ENCODE measurements at places on chromosomes 3 and 15.

DNA sequence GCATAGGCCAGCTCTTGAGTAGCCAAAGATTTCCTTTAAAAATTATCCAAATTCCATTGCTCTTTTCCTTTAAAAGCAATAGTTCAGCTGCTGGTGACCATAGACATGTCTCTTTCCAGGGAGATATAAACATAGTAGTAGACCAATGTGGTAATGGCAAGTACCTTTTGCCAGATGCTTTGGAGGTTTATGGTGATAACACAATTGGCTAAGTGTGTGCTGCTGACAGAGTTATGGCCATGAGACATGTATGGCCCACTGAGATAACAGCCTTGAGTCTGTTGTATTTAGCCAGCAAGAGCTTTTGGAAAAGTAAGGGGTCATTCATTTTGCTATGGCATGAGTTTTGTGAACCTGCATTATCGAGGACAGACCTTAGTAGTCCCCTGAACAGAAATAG is 1146.8 kb downstream of the TUSC7 start:
- DNase-seq: no peak

DNA sequence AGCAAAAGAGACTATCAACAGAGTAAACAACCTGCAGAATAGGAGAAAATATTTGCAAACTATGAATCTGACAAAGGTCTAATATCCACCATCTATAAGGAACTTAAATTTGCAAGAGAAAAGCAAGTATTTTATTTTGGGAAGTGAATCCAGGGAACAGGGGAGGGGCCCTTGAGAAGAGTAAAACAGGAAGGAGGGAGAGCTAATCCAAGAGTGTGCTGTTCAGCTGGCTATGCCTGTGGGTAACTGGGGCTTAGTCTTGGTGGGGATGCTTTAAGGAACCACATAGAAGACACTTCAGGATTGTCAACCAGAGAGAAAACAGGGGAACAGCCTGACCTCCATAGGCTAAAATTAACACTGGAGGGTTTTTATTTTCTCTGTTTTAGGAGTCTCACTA is 3.9 kb upstream of the HHLA2 start:
- no peak for DNase-seq

- DNase-seq: no peak
Measured at GRCh38 chr15:79265167-79265566, 17.4 kb upstream of the ANKRD34C start.

DNA sequence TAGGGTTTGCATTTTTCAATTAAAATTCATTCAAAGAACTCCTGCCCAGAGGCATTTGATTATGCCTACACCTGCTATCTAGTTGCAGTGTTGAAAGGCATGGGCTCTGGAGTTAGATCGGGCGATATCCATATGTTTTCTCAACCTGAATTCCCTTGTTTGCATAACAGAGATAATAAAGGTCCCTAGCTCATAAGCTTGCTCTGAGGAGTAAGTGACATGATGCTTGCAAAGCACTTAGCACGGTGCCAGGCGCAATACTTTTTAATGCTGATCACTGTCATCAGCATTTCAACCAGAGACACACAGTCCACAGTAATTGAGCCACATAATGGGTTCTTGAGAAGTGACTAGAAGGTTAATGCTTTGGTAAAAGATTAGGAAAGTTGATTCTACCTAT is 106.3 kb upstream of the SAMMSON start:
- DNase-seq: peak; percentile 2

DNA sequence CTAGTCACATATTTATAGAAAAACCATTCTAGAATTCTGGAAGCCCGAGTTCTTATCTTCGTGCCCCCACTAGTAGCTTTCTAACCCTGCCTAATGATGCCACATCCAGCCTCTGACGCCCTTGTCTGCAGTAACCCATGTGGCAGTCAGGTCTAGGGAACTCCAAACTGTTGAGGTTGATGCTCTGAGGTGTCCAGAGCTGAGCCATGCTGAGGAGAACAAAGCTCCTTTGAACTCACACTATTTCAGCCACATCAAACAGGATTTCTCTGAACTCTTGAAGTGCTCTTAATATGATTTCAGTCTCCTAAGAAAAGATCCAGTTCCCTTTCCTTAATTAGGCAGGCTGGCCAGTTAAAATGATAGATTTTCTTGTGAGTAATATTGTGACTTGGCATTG is 150.5 kb upstream of the ST8SIA2 start:
- no peak for DNase-seq

DNA sequence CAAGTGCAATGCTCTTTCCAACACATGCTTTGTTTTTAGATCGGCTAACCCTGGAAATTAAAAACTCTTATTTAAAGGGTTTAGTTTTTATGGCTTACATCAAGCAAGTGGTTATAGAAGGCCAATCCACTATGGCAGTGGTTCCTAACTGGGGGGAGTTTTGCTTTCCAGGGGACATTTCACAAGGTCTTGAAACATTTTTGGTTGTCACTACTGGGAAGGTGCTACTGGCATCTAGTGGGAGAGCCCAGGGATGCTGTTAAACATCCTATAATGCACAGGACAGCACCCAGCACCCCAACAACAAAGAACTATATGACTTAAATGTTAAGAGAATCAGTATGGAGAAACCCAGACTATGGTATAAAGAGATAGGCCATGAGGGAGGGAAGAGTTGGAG is 439.0 kb downstream of the NTRK3 start:
- DNase-seq: no peak

- no peak for DNase-seq
Measured at GRCh38 chr15:38297623-38298388, 45.2 kb downstream of the SPRED1 start.

DNA sequence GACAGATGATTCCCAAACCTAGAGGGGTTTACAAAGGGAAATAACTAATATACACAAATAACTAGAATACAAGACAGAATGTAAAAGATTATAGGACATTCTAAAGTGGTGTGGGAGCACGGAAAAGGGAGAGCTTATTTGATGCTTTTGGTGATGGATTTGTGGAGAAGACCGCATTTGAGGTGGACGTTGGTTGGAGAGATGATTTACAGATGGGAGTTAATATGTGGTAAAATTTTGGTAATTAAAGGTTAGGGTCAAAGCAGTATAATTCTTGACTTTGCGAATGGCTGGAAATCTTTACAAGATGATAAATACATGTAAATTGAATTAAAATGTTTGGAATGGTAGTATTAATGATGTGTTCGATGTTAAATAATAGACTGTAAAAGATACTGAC is 1.2 kb downstream of the KNL1 start:
- DNase-seq: no peak

DNA sequence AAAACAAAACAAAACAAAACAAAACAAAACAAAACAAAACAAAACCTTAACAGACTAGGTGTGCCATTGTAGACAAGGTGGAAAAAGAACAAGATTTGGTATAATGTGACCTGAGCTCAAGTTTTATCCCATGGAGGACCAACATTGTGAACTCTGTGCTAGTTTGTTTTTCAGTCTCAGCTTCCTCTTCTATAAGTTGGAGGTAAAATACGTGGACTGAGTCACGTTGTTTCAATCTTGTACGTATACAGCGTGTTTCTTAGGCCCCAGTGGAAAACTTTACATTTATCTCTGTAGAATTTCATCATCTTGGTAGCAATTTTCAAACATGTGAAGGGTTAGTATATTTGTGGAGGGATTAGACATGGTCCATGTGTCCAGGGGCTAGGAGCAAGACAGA is 261.6 kb downstream of the CD47 start:
- no peak for DNase-seq

DNA sequence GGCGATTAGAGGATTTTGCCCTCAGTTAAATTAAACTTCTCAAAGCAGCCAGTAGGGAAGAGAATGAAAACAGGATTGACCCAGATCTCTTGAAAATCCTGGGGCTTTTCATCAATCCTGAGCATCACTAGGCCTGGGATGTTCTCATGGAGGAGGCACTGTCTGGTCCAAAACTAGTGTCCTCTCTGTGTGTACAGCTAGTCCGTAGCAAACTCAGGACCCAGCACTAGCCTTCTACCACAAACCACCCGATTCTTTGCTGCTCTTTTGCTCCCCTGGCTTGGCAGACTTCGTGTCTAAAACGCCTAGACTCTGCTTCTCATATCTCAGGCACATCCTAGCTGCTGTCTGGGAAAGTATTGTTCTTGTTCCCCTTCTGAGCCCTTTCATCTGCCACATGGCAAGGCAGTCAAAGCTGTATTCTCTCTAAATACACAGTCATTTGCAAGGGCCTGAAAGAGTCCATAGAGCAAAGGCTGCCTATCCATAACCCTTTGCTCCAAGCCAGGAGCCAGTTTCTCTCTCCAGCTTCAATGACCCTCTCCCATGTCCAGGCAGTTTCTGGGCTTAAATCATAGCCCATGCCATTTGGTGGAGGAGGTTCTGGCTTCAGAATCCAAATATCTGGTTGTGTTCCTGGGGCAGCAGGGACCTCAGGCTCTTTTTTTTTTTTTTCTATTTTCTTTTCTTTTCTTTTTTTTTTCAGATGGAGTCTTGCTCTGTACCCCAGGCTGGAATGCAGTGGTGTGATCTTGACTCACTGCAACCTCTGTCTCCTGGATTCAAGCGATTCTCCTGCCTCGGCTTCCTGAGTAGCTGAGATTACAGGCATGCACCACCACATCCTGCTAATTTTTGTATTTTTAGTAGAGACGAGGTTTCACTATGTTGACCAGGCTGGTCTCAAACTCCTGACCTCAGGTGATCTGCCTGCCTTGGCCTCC is 52.4 kb downstream of the CDC25A start:
- DNase-seq: no peak

DNA sequence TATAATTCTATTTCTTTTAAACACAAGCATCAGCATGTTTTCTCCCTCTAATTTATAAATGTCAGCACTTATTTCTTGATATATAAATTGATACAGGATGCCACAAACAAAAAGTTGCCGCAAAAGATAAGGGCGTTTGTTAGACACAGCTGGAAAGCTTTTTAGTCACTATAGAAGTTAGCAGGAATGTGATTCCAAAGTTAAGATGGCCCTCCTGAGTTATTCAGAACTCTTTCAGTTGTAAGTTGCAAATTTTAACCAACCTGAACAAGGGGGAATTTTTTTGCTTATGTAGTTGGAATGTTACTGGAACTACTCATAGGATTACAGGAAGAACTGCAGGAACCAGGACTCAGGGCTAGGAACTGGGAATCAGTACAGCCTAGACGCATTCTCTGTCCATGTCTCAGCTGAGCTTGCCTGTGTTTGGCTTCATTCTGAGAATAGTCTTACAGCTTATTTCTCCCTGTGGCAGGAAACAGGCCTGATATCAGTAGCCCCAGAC is 166.3 kb downstream of the VGLL4 start:
- DNase-seq: peak; percentile 26

GRCh38 chr3:124676236-124676635 is 54.0 kb upstream of the UMPS start:
- no peak for DNase-seq

DNA sequence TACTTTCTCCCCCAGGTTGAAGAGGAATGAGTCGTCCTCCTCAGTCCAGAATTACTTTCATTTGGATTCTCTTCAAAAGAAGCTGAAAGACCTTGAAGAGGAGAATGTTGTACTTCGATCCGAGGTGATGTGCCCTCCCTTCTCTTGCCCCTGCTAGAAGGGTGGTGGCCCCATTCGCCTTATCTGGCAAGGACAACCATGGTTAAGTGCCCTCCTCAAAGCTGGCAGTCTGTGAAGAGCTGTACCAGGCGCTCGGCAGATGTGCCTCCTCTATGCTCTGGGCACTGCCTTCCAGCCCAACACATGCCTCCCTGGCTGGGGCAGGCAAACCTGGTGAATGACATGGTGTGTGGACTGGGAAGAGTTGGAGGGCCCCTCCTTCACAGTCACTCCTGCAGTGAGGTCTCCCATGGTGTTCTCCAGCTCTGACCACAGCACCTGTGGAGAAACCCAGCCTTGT is 77.0 kb downstream of the CCK start:
- DNase-seq: no peak

DNA sequence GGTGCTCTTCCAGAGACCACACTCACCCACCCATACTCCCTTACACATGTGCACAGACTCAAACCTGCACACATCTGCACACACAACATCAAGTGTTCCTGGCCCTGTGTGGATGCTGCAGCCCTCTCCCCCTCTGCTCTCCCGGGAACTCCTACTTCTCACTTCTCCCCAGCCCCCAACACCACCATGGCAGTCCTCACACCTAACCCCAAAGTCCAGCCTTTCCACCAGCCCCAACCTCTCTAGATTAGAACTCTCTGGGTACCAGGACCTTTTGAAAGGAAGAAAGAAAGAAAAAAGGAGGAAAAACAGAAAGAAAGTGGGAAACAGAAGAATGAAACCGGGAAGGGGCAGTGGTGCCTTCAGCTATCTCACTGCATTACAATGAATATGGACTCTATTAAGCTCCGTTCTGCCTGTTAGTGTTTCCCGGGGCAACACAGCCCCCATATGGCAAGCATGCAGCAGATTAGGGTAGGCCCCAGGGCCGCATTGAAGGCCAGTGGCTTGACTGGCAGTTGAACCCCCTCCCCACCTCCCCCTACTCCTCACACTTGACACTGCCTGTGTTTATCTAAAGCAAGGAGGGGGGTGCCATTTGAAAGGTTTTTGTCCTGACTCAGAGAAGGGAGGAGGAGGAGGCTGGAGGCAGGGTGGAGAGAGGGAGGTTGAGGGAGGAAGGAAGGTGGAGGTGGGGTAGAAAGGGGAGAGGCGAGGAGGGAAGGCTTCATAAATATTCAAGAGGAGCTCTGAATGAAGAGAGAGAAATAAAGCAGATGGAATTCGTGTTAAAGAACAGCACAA is 30.1 kb downstream of the BOC start:
- peak; percentile 84 for DNase-seq

GRCh38 chr15:97748576-97748975 is 211.9 kb upstream of the ARRDC4 start:
- DNase-seq: no peak

GRCh38 chr3:157311633-157312375 is 124.8 kb upstream of the PTX3 start:
- DNase-seq: no peak

GRCh38 chr3:46950650-46951241 is 25.8 kb downstream of the CCDC12 start:
- DNase-seq: no peak

DNA sequence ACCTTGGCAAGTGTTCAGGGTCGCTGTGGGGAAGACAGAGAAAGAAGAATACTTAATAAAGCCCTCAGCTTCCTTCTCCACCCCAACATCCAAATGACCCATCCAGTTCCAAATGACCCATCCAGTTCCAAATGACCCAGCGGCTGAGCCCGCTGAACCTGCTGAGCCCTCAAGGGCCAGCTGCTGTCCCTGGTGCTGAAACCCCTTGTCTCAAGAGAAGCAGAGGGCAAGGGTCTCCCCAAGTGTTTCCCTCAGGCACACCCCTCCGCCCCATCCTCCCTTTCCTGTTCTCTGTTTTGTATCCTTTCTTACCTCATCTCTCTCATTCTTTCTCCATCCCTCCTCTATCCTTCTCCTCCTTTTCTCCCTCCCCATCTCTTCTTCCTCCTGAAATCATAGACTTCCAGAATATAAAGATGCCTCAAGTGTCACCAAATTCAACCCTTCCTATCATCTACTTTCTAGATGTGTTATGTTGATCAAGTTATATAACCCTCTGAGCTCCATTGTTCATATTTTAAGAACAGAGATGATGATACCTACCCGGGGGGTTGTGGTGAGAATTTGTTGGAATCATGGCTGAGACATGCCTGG is 29.0 kb downstream of the CCDC33 start:
- DNase-seq: peak; percentile 59
